ENCODE measurements at places on chromosomes 12 and 14.

DNA sequence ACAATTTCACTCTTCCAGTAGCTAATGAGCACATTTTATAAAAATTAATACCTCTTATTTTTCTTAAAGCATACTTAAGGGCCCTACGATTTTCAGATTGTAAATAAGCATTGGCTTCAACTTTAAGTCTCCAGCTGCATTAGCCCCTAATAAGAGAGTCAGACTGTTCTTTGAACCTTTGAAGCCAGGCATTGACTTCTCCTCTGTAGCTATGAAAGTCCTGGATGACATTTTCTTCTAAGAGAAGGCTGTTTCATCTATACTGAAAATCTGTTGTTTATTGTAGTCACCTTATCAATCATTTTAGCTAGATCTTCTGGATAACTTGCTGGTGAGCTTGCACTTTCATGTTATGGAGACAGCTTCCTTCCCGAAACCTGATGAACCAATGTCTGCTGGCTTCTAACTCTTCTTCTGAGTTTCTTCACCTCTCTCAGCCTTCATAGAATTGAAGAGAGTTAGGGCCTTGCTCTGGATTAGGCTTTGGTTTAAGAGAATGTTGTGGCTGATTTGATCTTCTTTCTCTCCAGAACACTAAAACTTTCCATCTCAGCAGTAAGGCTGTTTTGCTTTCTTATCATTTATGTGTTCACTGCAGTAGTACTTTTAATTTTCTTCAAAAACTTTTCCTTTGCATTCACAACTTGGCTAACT is 377.1 kb upstream of the RGS6 start:
- no peak for DNase-seq

- no peak for DNase-seq
These were observed 174.5 kb downstream of the TTC7B start for GRCh38 chr14:90641615-90642243.

DNA sequence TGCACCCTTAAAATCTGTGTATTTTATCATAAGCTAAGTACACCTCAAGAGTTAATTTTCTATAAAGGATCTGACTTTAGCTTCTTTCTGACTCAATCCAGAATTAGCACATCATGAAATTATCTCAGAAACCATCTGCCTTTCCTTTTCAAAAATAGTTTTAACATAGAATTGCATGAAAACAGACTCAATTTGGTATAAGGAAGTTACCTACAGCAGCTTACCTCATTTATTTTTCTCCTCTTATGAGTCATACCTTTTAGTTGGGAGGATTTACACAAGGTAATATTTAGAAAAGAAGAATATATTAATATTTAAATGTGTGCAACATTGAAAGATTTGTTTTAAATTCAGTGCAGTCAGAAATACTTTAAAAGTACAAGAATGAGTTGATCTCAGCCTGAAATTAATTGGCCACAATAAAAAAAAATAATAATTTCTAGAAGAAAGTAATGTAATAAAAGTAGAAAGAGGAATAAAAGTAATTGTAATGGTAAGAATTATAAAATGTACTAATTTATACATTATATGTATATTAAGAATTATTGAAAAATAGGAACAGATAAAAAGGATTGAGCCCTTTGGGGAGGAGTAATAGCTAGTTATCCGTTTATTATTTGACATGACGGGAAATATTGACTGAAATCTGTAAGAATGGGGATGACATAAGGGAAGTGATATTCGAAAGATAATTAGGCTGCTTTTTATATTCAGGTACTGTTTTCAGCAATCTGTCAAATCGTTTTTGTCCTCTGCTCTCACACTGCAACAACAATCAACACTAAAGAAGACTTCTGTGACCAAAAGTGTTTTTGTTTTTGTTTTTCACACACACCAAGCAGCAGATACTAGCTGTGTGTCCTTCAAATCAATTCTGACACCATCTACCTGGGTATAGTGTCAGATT is 20.5 kb downstream of the ADAM21 start:
- no peak for DNase-seq

GRCh38 chr14:44989497-44990440 is 27.8 kb downstream of the TOGARAM1 start:
- DNase-seq, result no peak

- DNase-seq, result no peak
These were observed 4.2 kb downstream of the PCNX4 start for GRCh38 chr14:60095781-60096450.

GRCh38 chr14:67987606-67988005 is 168.0 kb downstream of the RAD51B start:
- no peak for DNase-seq

DNA sequence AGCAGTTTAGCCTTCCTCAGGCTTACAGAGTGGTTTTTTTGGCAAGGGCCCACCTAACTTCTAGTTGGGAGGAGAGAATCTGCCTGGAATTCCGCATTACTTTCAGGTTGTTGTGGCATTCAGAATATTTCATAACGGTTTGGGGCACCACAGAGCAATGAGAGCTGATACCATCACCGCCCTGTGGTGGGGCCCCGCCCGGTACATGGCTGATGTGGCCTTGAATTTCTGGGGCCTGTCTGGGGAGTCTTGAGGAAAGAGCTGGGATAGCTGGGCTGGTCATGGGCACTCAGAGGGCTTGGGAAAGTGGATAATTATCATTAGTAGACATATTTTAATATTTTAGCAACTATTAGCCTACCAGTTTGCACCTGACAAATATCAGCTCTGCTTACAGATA is 4.2 kb downstream of the TESPA1 start:
- no peak for DNase-seq

DNA sequence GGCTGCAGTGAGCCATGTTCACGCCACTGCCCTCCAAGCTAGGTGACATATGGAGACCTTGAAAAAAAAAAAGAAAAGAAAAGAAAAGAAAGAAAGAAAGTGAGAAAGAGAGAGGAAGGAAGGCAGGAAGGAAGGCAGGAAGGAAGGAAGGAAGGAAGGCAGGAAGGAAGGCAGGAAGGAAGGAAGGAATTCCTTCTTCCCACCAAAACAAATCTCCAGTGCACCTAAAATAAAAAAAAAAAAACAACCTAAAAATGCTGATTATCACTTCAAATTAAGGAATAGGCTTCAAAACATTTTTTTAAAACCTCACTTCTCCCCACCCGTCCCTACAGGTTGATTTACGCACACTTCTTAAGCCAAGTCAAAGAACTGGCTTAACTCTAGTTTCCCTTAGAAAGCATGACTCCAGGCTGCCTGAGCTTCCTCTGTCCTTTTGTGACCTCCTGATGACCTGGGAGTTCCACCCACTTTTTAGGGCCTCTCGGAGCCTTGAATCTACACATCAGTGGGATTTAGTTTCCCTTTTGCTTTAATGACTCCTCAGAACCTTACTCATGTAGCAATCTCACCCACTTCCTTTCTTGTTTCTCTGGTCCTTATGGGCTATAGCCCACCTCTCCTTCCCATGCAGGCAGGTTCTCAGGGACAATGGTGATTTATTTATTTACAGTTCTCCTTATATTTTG is 18.6 kb downstream of the DUSP6 start:
- DNase-seq, result no peak

DNA sequence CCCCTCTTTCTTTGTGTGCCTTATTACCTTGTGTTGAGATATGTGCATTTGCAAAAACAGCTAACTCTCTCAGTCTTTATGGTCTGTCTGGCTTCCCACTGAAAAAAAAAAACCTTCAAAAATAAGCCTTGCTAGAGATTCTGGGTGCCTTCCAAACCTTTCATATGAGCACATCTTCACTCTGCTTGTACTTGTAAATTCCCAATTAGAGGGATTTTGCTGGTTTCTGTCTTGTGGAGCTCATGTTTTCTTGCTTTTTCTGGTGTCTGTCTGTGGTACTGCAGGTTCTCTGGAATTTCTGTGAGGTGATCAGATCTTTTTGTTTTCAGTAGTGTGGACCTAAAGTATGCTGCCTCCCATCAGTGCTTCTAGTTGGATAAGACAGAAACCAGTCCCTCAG is 100.1 kb downstream of the PIK3C2G start:
- no peak for DNase-seq

GRCh38 chr14:75011356-75011994 is 8.8 kb downstream of the EIF2B2 start:
- no peak for DNase-seq

- no peak for DNase-seq
These were observed 1.1 kb upstream of the NDUFA12 start for GRCh38 chr12:95004610-95005009.

GRCh38 chr12:131101703-131102492 is 148.2 kb downstream of the ADGRD1 start:
- no peak for DNase-seq

GRCh38 chr12:93181409-93181965 is 196.2 kb upstream of the NUDT4 start:
- no peak for DNase-seq

GRCh38 chr14:100542619-100543205 is 44.5 kb downstream of the BEGAIN start:
- DNase-seq, result no peak

GRCh38 chr12:24898606-24899005 is 50.3 kb downstream of the BCAT1 start:
- DNase-seq, result no peak

GRCh38 chr14:97456958-97457357 is 659.8 kb downstream of the VRK1 start:
- DNase-seq, result no peak

GRCh38 chr12:50322206-50322605 is 38.9 kb upstream of the LIMA1 start:
- no peak for DNase-seq

DNA sequence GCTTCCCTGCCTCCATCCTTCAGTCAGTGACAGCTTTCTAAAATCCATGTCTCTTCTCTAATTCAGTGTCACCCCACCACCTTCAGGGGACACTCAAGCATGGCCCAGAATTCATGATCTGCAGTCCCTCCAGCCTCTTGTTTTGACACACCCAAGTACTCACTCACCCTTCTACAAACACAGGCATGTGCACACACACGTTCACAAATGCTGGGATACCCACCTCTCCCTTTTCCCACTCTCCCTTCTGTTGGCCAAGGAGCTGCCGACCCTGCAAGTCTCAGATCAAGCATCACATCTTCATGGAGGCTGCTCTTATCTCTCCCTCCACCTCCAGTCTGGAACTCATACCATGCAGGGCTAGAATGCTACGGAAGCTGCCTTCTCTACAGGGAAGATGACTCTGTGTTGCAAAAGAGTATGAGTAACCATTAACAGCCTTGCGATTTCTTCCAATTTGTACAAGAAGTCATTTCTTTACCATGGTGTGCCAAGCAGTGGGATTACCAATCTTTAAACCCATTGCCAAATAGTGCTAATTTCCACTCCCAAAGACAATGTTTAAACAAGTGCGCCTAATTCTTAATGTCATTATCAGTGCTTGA is 196.1 kb downstream of the BCL11B start:
- DNase-seq, result no peak

DNA sequence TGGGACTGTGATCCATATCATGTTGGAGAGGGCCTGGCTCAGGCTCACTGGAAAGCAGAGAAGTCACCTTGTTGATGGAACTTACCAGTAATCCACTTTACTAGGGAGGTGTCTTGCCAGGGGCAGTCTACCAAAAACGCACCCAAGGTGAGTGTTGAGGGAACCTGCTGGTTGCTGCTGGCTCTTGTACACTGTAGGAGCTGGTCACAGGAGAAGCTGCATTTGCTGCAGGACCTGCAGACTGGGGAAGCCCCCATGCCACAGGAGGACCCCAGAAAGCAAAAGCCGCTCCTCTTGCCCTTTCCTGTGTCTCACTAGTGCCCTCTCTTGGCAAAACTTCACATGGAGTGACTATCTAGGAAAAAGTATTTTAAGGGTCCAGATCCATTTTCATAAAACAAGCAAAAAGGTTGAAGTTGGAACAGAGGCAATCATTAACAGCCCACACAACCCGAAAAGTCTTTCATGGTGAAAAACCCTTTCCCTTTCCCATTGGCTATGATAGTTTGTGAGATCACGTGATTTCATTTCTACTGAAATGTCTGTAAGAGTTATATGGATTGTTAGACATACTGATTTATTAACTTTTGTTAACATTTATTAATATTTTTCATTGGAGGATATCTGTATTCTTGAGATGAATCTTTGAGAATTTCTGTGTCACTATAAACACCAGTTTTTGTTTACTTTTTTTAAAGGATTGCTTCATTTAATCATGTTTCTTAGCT is 59.2 kb downstream of the RASSF8 start:
- no peak for DNase-seq

- no peak for DNase-seq
These were observed 1.8 kb downstream of the SLC8A3 start for GRCh38 chr14:70186900-70187451.

- DNase-seq, result no peak
These were observed 7.8 kb downstream of the HSP90AA1 start for GRCh38 chr14:102078831-102079699.

- DNase-seq, result no peak
These were observed 279.9 kb upstream of the RGS6 start for GRCh38 chr14:71652368-71652767.

DNA sequence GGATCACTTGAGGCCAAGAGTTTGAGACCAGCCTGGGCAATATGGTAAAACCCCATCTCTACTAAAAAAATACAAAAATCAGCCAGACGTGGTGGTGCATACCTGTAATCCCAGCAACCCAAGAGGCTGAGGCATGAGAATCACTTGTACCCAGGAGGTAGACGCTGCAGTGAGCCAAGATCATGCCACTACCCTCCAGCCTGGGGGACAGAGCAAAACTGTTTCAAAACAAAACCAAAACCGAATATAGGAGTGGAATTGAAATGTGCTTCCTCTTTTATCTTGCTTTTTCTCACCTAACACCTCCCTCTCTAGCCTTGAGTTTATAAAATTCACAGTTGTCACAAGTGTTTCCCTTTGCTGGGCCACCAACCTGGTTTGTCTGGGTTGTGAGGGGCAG is 181.9 kb downstream of the PAH start:
- no peak for DNase-seq

DNA sequence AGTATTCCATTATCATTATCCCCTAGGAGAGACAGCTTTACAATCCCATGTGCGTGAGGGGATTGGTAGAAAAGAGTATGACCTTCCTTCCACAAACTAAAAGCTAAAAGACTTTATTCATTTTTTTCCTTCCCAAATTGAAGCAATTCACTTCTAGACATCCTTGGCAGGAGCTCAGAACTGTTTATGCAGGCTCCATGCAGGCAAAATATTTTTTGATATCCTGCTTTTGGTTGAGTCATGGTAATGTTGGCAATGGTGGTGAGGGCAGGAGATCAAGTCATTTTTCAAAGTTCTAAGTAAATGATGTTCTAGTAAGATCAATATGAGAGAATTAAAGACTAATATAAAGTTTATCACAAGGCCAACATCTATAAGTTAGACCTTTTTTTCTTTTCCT is 1.3 kb upstream of the PLEKHG7 start:
- no peak for DNase-seq

- no peak for DNase-seq
These were observed 1089.3 kb downstream of the SLC16A7 start for GRCh38 chr12:60684988-60685655.

DNA sequence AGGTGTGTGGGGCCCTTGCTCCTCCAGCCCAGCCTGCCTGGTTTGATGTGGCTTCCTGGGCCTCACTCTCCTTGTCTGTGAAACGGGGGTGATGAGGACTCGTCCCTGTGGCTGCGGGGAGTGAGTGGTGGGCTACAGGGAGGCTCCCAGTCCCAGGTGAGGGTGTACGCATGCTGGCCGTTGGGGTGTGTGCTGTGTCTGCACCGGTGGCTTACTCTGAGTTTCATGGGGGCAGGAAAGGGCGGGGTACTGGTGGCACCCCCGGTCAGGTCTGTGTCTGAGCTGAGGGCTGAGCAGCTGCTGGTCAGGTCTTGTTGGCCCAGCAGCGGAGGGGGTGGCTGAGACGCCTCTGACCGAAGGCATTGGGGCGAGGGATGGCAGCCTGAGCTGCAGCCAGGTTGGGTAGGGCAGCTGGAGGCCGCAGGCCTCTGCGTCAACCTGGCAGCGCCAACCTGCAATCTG is 11.2 kb downstream of the ULK1 start:
- no peak for DNase-seq

GRCh38 chr12:88544991-88545980 is 35.0 kb downstream of the KITLG start:
- DNase-seq, result no peak
